GM10248 (cell line): ENCODE measurements at places on chromosomes 4 and X.

GRCh38 chr4:178142724-178143123 lies 700.5 kb upstream of the AGA start:
- no peak for DNase-seq

DNA sequence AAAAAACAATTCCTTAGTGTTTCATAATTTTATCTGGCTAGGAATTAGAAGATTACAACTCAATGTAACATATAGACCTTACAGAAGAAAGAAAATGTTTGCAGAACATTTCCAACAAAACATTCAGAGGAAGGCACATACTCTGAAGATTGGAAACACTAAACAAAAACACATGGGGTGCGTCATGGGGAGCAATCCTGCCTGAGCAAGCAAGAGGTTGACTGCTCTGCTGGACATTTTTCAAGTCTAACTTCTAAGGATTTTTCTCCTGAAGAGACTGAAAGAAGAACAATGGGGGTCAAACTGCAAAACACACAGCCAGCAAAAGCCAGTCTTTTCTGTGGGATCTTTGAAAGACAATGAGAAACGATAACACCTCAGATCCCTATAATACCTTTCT lies 182.8 kb downstream of the GUCY2F start:
- no peak for DNase-seq

DNA sequence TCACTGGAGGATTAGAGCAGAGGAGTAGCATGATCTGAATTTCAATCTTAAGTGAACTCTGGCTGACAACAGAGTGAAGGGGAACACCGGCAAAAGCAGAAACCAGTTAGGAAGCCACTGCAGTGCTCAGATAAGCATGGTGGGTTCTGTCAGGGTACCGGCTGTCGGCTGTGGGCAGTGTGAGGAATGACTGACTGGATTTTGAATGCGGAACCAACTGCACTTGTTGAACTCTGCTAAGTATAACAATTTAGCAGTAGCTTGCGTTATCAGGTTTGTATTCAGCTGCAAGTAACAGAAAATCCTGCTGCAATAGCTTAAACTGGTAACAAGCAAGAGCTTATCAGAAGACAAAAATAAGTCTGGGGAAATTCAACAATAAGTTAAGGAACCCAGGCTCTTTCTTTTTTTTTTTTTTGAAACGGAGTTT lies 5.2 kb downstream of the HTT start:
- DNase-seq = peak; percentile 28

DNA sequence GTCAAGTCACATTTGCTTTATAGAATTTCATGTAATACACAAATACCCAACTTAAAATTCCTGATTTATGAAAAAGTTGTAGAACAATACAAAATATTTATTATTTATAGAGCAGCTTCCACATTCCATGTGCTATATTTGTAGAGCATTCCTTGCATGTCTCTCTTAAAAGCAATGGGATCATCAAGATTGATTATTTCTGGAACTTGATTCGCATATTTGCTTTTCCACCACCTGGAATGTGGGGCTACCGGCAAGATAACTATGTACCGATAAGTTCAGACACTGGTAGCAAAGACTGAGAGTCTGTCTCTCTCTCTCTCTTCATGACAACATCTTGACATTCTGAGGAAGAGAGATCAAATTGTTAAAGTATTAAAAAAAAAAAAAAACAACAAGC lies 59.3 kb downstream of the MAPK10 start:
- DNase-seq = no peak

DNA sequence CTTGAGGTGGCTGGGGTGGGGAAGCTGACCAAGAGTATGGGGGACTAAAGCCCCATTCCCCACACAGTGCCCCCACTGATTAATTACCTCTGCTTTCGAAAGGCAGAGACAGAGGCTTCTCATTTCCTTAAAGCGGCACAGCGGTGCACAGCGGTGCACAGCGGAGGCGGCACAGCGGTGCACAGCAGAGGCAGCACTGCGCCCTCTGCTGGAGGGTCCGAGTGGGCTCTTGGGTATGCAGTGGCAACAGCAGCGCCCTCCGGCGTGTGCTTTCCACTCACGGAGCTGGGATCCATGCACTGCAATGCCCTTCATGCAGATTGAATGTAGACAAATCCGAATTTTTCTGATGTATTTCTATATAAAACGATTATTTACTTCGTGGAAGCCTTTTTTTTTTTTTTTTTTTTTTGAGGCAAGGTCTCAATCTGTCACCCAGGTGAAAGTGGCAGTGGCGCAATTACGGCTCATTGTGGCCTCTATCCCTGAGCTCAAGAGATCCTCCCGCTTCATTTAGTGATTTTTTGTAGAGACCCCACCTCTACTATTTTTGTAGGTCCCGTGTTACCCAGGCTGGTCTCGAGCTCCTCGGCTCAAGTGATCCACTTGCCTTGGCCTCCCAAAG lies 19.7 kb upstream of the PRPS2 start:
- DNase-seq = peak; percentile 62
